A549 (cell line): ENCODE measurements at places on chromosomes 6 and 20.

GRCh38 chr20:62897666-62898065 lies 28.6 kb downstream of the DIDO1 start:
- no peak for DNase-seq

DNA sequence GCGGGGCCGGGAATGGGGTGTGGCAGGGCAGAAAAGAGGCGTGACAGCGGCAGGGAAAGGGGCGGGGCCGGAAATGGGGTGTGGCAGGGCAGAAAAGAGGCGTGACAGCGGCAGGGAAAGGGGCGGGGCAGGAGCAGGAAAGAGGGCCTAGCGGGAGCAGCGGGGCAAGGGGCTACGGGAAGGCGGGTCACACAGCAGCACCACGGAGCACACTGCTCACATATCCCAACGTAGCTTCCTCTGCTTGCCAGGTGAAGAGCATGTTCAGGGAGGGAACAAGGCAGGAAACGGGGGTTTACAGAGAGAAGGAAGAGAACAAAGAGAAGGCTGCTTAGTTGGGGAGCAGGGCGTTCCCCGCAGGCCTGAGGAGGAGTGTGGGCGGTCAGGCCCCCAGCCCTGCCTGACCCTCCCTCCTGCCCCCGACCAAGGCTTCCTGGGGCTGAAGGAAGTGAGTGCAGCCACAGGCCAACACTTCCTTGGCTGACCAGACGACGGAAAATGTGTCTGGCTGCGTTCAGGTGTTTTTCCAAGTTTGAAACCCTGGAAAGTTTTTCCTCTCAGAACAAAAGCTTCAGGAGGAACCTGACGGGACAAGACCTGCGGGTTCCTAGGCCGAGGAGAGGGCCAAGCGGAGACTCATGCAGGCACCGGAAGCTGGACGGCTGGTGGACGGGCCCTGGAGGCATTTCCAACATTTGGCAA lies 13.8 kb downstream of the UCKL1 start:
- DNase-seq, result no peak

DNA sequence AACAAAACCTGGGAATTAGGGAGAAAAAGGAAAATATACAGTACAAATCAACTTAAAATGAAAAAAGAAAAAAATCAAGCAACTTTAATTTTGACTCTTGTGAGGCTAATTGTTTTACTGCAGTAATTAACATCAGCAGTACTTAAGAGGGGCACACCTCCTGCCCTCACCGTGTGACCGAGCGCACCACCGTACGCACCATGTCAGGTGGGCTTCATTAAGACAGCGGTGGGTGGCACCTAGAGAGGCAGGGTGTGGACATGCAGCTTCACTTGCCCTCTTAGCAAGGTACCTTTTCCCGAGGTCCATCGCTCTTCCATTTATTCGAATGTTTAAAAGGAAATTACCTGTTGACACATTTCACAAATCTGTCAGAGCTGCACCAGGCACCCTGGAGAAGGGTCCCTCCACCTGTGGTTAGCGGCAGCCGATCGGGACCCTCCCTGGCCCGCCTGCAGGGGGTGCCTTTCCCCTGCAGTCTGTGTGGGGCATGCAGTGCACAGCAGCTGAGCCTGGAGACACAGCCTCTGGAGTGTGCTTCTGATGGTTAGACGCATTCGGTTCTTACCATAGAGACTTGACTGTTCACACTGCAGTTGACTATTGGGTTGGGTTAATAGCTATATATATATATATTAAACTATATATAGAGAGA lies 184.1 kb downstream of the TMEM242 start:
- no peak for DNase-seq

DNA sequence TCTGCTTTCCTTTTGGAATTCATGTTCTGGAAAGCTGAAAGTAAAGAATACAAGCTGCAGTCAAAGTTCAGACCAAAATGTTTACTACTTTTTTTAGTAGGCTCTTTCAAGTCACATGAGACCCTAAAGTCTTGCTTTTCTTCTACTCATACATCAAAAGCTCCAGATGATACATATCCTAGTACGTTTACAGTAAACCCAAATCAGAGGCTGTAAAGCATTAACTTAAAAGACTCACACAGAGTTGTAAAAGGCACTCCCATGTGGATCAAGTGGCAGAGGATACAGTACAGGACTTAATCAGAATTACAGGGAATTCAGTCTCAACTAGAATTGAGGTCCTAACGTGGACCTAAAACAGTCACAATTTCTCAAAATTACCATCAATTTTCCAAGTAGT lies 40.7 kb downstream of the STK38 start:
- no peak for DNase-seq

DNA sequence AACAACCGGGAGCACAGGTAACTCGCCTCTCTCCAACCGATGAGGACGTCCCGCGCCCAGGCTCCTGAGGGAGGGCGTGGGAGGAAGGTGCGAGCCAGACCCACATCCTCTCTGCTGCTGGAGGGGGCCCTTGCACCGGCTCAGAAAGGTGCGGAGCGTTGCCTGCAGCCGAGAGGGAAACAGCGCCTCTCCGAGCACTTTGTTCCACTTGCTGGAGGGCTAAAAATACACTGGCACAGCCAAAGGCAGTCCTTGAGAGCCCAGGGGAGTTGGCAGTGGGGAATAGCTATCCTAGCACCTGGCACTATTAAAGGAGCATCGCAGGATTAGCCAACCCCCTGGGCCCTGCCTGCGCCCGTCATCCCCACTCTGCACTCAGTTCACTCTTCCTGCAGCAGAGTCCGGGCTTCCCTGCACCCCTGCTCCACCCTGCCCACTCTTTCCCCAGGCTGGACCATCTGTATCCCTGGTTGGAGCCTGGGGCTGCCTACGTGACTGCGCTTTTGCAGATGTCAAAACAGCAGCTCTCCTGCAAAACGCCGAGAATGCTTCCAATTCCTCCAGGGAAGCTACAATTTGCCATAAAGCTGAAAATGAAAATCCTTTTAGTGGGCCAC lies 108.9 kb downstream of the SNX5 start:
- DNase-seq, result no peak

GRCh38 chr20:50367104-50367674 lies 143.0 kb upstream of the PTPN1 start:
- DNase-seq, result no peak
